Substantia nigra (tissue), 51 donors: ENCODE measurements at places on chromosomes 5 and 9.

- no peak for DNase-seq
Measured at GRCh38 chr9:76634356-76635054, 129.7 kb upstream of the PCA3 start.

GRCh38 chr9:77218612-77219011, 41.3 kb downstream of the VPS13A start:
- no peak for DNase-seq

DNA sequence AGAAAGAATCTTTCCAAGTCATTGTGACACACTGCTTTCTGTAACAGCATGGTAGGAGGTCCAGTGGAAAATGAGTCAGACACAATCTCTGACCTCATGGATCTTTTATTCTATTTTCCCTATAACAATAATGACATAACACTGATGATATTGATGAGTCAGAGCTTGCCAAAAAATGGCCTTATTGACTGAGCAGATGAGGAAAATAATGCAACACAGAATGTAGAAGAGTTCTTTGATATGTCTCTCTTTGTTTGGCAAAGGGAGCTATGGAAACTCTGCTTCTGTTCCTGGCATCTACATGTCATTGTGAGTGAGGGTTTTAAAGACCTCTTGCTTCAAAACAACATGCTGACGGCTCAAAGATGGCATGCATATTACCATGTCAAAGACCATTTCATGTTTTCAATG, 443.1 kb upstream of the ZNF608 start:
- DNase-seq, result no peak

- DNase-seq, result no peak
Measured at GRCh38 chr9:35051069-35051967, 21.1 kb downstream of the VCP start.

- DNase-seq, result no peak
Measured at GRCh38 chr5:151780348-151780747, 8.6 kb downstream of the G3BP1 start.

- no peak for DNase-seq
Measured at GRCh38 chr9:115694991-115695390, 458.6 kb upstream of the PAPPA start.

DNA sequence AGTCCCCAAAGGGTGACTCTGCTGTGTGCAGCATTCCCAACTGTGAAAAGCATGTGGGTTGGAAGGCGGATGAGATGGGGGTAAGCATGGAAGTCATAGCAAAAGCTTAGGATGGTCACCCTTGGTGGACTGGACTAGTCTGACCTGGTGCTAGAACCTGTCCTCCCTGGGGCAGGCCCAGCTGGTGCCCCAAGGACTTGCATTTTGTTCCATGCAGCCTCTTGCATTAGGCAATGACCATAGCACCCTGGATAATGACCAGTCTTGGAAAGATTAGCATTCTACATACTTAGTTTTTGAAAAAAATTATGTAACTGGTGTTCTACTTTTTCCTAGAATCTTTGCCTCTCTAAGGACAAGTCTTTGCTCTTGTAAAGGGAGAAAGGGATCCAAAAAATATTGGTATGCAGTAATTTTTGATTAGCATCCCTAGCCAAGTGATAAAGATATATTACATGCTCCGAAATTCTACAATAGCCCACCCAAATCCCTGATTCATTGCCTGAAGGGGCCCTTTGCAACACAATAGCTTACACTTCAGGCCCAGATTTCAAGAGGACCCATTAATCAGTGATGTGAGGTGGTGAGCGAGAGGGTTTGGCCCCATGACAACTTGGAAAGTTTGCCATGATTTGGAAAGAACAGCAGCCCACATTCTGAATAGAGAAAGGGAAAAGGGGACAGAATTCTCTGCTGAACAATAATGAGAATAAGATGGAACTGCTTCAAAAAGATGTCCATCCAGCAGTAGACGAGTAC, 93.3 kb upstream of the CD180 start:
- DNase-seq, result no peak

DNA sequence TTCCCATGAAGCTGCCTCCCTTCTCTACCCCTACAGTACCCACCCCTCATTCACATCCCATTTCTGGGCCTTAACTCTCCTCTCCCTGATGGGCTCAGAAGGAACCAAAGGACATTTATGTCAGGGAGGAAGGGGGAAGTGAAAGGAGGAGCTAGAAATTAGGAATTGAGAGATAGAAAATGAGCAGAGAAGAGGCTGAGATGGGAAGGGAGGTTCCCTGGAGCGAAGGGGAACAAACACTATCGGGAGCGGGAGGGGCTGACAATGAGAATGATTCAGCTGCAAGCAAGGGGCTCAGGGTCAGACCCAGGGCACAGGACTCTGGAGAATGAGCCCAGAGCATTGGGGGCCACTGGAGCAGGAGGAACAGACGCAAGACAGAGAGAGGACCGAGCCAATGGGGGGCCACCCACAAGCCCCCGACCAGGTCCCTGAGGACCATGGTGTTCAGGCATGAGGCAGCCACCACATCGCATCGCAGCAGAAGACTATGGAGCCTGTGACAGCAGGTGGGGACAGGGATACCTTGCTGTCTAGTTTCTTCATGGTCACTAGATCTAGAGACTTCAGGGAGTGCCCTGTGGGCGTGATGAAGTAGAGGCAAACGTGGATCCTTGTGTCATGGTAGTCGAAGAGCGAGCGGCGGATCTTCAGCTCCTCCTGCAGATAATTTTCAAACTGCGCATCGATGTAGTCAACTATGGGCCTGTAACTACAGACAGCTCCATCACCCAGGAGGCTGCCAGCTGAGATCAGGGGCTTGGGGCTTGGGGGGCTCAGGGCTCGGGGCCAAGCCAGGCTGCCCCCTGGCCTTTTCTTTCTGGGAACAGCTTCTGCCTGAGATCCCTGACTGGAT, 13.6 kb downstream of the SEPTIN8 start:
- no peak for DNase-seq

GRCh38 chr9:108515856-108516255, 339.9 kb downstream of the ACTL7B start:
- no peak for DNase-seq

DNA sequence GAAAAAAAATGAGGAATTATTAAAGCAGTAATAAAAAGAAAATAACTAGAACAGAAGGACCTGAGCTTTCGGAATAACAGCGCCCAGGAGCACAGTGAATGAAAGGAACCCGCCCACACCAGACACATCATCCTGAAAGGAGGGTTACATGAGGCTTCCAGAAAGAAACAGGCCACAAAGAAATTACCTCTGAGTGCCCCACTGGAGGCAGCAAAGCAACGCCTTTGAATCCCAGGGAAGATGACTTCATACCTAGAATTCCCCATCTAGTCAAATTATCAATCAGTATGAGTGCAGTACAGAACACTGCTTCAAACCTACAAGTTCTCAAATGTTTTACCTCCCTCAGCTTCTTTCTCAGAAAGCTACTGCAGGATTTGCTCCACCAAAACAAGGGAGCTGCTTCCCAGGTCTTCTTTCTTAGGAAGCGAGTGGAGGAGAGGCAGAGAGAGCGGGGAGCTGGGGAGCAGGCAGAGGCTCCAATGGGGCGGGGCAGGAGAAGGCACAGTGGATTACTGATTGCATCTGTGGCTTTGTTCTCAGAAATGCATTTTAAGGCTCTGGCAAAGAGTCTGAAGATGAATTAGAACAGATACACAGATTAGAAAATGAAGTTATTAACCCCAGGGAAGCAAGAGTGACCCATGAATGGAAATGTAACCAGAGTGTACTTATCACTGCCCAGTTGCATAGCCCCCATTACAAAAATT, 87.1 kb downstream of the SEMA4D start:
- DNase-seq, result no peak

DNA sequence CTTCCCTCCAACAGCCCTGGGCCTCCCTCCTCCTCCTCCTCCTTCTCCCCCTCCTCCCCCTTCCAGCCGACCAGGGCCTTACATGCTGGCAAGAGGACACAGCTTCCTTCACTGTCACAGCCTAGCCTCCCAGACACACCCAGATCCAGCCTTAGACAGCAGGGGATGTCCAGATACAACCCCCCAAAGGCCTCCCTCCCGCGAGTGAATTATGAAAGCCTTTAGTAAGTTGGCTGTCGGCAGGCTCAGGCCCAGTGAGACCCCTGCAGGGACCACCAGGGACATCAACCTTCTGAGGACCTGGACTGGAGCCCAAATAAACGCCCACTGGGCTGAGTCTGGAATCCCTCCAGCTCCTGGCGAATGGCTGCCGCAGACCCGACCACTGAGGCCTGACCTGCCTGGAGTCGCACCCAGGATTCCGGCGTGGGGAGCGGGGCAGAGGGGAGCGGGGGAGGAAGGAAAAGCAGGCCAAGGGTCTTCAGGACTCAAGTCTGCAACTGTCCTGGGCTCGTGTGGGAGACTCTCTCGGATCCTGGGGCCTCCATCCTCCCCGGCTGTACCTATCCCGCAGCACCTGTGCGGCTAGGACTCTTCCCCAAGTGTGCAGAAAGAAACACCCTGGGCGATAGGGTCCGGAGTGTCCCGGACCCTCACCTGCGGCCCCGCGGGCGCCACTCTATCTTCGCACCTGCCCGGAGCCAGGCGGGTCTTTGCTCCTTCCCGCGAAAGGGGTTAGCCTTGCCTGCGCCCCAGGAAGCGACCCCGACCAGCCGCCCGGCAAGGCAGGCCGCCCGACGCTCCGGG, 705 bp downstream of the SEPTIN8 start:
- DNase-seq, result peak; percentile 44

GRCh38 chr5:78587775-78588291, 60.7 kb downstream of the LHFPL2 start:
- no peak for DNase-seq

DNA sequence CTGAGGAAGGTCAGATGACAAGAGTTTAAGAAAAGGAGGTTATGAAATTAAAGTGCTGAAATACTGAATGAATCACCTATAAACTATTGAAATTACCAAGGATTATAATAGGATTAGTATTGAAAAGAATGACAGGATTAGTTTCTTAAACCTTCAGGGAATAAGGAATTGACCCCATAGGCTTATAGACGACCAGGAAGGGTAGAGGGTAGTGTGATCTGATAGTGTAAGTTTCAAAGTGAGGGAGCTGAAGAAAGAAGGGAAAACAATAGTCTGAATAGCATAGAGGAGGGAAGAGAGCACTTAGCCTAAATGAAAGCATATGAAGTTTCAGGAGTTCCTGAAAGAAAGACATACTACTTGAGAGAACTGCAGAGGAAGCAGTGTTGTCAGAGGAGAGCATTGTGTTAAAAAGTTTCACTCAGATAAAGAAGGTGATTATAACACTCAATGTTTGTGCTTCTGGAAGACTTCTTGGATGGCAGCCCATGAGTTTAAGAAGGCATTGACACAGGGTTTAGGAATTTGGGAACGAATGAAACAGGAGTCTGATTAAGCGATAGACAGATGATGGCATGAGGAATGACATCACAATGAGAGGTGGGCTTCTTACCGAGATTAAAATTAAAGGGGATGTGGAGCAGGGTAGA, 557.9 kb upstream of the GRAMD2B start:
- DNase-seq, result no peak

DNA sequence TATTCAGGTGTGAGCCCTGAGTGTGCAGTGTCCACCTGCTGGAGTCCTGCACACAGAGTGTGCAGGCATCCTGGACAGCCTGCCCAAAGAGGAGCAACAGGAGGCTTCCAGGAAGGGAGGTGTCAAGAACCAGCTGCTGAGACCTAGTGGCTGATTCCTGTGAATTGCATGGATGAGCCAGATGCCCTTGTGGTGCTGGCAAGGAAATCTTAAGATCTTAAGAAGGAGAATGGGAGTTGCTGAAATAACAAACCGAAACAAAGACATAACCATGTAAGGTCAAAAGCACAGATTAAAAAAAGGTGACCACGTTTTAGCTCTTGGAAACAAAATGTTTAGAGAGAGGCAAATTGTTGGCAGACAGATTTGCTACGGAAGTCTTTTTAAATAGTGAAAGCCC, 29.3 kb upstream of the RPS23 start:
- no peak for DNase-seq

- no peak for DNase-seq
Measured at GRCh38 chr5:145701404-145701803, 133.7 kb downstream of the PRELID2 start.

DNA sequence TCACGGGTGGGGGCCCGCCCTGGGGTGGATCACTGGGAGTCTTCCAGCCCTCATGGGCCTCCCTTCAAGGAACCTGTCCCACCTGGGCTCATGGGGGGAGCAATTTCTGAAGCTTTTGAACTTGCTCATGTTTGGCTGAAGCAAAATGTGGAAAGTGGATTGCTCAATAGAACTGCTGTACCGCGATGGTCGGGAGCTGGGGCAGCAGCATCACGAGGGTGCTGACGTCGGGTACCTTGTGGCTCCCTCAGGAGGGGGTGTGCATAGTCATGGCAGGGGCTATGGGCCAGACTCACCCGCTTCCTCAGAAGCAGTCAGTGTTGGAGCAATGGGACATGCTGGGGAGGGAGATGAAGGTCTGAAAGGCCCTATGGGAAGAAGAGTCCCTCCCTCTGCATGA, 57.9 kb downstream of the PRRT1B start:
- DNase-seq, result no peak

GRCh38 chr9:37963936-37964739, 60.2 kb upstream of the SLC25A51 start:
- DNase-seq, result peak; percentile 92

GRCh38 chr5:124457101-124457500, 289.3 kb downstream of the ZNF608 start:
- DNase-seq, result no peak

GRCh38 chr5:169065400-169065799, 235.5 kb downstream of the SLIT3 start:
- no peak for DNase-seq

- DNase-seq, result no peak
Measured at GRCh38 chr5:54669285-54669684, 151.7 kb downstream of the SNX18 start.

GRCh38 chr9:135649508-135649907, 10.2 kb upstream of the GLT6D1 start:
- no peak for DNase-seq

GRCh38 chr5:179852993-179853547, 5.5 kb downstream of the MRNIP start:
- DNase-seq, result no peak

GRCh38 chr5:113118298-113118697, 141.7 kb downstream of the DCP2 start:
- DNase-seq, result no peak
